ENCODE measurements at places on chromosomes 6 and 20. TPM values are rescaled to one million over a fixed set of nuclear protein-coding genes. Genes with fewer than 3 reads are reported as not detected.

PGBD1 gene
- 3.2 TPM for total RNA-seq

EEF1A2 gene
- 32.6 TPM for total RNA-seq

CFAP61 gene
- 39.3 TPM for total RNA-seq

VGLL2 gene
- total RNA-seq = not detected

GOPC gene
- total RNA-seq = 21.6 TPM

CYP24A1 gene
- not detected for total RNA-seq

PPP1R14C gene
- 0.11 TPM for total RNA-seq

DAAM2 gene
- total RNA-seq = 11.7 TPM

MYH7B gene
- 0.08 TPM for total RNA-seq

SSTR4 gene
- total RNA-seq = not detected

BFSP1 gene
- total RNA-seq = 14.7 TPM

SYCP2 gene
- 3.9 TPM for total RNA-seq

MYB gene
- total RNA-seq = 1.3 TPM

MOXD1 gene
- 17.2 TPM for total RNA-seq

GSTA2 gene
- total RNA-seq = 0.32 TPM

SRPK1 gene
- 26.6 TPM for total RNA-seq

GRM1 gene
- total RNA-seq = 0.26 TPM

CD24 gene
- total RNA-seq = 1.1 TPM

All from SK-MEL-5 (cell line).